ENCODE measurements at places on chromosomes 2 and 18. TPM values are rescaled to one million over a fixed set of nuclear protein-coding genes. Genes with fewer than 3 reads are reported as not detected.

The INO80D gene
- 4.2 TPM for total RNA-seq

The GREB1L gene
- 4.0 TPM for total RNA-seq

The TMEM169 gene
- 0.48 TPM for total RNA-seq

The RFX8 gene
- total RNA-seq, result not detected

The LOXHD1 gene
- total RNA-seq, result not detected

The LAMA3 gene
- total RNA-seq, result 2.7 TPM

The TIGD1 gene
- total RNA-seq, result 11.8 TPM

The ALPP gene
- 0.84 TPM for total RNA-seq

The SPATS2L gene
- 150 TPM for total RNA-seq

DNA sequence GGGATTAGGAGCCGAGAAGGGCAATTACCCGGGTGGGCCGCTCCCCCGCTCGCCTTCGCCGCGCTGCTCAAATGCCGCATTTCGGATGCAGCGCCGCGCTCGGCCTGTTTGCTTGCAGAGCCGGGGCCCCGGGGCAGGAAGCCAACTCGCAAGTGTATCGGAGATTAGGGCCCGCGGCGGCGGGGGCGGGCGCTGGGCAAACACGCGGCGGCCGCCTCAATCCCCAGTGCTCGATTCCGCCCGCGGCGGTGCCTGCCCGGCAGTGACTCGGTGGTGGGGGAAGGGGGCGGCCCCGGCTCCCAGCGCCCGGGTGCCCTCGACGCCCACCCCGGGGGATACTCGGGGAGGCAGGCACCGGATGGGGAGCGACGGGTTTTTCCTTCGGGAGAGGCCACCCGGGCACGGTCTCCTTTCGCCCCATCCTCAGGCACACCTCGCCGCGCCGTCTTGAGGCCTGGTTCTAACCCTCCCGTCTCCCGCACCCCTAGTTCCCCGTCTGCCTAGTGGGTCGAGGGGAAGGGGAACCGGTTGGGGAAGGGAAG, 26.6 kb upstream of the NOTO start:
- no peak for DNase-seq

- no peak for DNase-seq
Measured at GRCh38 chr18:62865498-62865897, 150.2 kb downstream of the PHLPP1 start.

GRCh38 chr18:69326094-69326493, 74.6 kb upstream of the DOK6 start:
- DNase-seq, result no peak

DNA sequence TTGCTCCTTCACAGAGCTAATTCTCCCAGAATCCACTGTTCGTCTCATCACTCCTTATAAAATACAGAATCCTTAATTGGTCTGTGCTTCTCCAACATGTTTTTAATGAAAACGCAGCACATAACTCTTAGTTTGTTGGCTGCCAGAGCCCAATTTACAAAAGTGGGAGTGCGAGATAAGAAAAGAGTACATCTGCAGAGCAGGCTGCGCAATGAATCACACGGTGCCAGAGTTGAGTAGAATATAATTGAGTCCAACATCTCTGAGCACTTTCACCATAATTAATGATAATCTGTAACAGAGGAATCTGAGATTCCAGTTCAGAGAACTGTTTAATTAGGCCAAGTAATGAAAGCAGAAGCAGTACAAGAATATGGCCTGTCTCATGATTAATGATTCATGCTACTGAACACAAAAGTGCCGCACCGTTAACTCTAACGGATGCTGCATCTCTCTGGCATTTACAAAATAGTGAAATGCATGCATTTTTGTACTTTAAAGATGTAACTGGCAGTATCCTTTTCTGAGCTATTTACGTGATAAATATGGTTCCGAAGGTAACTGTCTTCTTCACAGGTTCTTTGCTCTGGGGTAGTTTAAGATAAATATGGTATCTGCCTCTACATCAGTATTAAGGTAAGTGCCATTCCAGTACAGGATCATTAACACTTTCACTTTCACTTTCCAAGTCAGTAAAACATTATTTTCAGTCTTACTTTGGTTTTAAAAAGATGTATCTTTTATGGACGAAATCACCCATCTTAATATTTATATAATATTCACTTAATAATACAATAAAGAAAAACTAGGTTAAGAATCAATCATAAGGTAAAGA, 785.6 kb downstream of the NR4A2 start:
- peak; percentile 38 for DNase-seq

DNA sequence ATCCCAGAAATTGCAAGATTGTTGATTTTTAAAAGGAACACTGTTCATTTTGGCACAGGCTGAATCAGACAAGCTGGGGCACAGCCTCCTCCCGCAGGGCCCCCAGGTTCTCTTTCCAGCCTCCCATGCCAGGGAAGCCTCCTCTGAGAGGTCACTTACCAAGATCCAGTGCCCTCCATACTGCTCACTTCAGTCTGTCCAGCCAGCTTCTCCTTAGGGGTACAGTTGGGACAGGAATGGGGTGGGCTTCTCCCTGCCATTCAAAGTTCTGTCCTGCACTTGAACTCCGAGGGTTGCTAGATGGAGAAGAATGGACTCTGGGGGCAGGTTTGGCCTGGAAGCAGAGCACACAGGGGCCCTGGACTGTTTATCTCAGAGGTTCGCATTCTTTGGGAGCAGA, 7.5 kb upstream of the CYP26B1 start:
- no peak for DNase-seq

- DNase-seq, result no peak
Measured at GRCh38 chr2:137339051-137339450, 573.7 kb downstream of the THSD7B start.

DNA sequence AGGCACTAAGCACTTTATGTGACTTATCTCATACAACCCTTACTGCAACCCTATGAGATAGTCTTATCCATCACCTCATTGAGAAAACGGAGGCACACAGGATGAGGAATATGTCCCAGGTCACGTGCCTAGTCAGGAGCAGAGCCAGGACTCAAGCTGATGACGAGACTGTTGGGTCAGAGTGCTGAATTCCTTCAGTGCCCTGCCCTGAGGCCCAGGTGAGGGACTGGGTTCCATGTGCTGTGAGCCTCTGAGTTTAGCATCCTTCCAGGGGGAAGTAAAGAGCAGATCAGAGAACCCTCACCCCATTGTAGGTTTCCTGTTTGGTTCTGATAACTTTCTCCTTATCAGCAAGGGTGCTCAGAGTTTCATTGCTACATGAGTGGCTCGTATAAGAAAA, 11.7 kb upstream of the EDAR start:
- DNase-seq, result no peak

GRCh38 chr2:20436716-20437470, 10.0 kb upstream of the RHOB start:
- DNase-seq, result no peak

DNA sequence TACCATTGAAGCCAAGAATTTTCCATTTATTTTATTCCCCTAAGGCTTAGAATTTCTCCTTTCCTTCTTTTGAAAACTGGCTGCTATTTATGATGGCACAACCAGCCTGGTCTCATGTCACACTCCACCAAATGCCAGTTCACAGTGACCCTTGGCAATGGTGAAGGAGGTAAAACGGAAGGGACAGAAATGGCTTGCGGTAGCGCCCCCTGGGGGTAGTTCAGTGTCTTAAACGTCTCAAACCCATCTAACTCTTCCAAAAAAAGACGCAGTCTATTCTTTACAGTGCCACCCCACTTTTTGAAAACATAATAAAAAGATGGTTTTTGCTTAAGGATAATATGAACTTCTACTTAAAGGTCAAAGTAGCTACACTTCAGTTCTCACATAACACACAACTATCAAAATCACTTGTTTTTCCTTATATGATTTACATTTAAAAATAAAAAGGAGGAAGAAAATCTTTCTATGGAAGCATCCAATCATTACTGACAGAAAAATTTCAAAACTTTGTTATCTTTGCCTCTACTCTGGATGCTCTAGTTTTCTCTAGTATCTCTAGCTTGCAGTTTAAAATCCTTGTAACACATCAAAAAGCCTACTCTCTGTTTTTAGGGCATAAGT, 28.0 kb downstream of the PNO1 start:
- DNase-seq, result peak; percentile 47

- no peak for DNase-seq
Measured at GRCh38 chr2:206610451-206610850, 31.8 kb upstream of the FAM237A start.

DNA sequence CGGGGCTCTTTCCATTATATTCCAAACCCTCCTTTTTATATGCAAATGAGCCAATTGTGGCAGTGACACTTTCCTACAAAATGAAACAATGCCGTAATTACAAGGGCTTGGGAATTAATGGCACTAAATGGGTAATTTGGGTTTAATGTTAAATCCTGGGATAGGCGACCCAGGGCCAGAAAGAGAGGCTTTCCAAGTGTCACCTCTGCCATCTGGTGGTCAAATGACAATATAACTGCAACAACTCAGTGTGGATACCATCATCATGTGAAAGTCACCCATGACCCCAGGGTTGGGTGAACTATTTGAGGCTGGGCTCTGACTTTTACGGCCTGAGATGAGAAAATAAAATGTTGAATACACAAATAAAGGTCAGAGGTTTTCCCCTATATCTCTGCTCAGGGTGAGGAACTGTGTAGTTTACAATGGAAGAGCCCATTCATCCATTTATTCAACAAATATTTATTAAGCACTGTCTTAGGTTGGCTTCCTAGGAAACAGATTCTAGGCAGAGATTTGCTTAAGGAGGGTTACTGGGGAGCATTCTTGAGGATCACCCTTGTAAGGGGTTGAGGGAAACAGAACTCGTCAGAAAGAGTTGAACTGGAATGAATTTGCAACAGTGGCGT, 13.6 kb upstream of the THADA start:
- DNase-seq, result peak; percentile 55

GRCh38 chr2:137945229-137945628, 19.0 kb upstream of the HNMT start:
- DNase-seq, result no peak

- DNase-seq, result no peak
Measured at GRCh38 chr2:152548996-152549395, 168.3 kb downstream of the PRPF40A start.

DNA sequence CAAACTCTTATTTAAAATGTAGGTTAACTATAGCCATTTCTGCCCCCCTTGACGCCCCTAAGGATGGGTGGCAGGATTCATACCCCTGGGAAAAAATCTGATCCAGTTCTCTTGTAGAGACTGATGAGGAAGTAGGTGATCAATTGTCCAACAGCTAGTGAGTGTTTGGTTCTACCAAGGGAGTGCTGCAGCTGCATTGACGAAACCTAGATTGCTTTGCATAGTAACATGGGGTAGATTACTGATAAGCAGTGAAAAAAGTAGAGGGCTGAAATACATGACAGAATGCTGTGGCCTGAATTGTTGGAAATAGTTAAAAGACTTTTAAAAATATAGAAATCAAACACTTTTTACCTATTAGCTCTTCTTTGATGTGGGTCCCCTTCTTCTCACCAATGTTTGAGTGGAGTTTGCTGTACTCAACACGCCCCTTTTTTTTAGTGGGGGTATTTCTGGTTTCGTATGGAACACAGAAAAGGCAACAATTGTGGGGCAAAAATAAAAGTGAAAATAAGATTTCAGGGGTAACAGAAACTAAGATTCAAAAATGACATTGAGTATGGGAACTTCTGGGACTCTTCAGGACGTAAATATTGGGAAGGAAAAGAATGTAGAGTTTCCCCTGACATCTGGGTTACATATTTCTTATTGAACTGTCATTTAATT, 66.2 kb downstream of the MAIP1 start:
- no peak for DNase-seq

DNA sequence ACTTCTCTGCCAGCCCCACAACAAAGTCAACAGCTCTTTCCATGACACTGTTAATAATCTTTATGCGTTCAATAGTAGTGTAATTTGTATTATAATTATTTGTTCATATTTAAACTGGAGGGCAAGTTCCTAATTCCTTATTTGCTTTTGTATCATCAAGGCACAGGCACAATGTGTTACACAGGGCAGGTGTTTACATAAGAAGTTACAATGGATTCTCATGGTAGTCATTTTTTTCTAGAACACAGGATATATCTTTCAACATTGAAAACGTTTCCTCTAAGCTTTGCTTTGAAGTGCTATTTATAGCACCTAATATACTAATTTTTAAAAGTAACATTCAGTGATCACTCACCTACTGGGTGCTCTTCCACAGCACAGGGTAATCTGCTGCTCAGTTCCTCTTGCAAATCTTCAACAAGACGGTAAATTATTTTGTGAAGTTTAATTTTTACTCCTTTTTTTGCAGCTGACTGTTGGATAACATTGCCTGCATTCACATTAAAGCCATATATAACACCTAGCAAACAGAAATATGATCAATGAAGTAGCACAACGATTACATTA, 7.3 kb downstream of the RPS27A start:
- DNase-seq, result no peak
